Activated effector memory CD4-positive, alpha-beta T cell treated with anti-CD3 and anti-CD28 coated beads, Interleukin-2, amount 50 U/mL, for 16 hours (primary cell): ENCODE measurements at places on chromosomes 13 and 19.

DNA sequence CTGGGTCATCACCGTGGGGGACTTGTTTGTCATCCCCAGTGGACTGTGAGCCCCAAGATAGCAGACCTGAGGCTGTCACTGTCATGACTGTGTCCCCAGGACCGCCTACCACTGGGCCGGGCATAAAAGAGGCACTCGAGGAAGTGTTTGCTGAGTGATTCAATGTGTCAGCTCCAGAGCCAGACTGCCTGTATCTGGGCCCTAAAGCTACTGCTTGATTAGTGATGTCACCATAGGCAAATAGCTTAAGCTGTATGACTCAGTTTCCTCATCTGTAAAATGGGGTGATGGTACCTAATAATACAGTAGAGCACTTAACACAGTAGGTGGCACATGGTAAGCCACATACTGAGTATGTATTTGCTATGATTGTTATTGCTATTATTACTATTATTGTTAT, 11.2 kb upstream of the CEACAM19 start:
- DNase-seq, result no peak

GRCh38 chr19:8238251-8238650, 29.1 kb downstream of the CERS4 start:
- no peak for DNase-seq

DNA sequence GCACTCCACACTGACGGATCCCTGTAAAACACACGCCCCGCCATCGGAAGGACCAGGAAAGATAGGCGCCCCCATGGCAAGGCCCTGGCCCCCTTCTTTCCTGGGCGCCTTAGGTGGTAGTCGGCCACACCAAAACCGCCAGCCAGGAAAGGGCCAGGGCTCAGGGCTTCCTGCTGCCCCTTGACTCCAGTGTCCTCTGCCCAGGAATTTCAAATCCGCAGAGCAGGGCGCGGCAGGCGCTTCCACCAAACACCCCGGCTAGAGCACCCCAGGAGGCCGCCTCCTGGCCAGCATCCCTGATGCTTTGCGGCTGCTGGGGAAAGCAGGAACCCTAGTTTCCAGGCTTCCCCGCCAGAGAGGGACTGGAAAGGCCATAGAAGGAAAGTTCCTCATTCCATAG, 57.5 kb downstream of the ZNF726 start:
- DNase-seq, result no peak

DNA sequence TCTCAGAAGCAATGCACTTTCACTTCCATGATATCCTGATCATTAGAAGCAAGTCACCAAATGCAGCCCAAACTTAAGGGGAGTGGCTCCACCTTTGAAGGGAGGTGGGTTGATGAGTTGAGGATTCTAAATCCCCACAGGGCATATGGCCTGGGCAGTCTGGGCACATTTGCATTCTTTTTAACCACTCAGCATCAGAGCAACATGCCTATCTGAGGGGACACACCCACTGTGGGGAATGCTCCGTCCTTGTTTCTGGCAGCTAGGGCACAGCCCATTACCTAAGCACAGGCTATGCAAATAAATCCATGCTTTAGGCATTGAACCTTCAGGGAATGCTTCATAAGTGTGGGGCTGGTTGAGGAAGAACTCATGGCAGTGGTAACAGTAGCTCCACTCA, 12.3 kb upstream of the SACS start:
- DNase-seq, result no peak

- no peak for DNase-seq
Observed at GRCh38 chr13:20363603-20364002, 131.5 kb upstream of the GJB6 start.

DNA sequence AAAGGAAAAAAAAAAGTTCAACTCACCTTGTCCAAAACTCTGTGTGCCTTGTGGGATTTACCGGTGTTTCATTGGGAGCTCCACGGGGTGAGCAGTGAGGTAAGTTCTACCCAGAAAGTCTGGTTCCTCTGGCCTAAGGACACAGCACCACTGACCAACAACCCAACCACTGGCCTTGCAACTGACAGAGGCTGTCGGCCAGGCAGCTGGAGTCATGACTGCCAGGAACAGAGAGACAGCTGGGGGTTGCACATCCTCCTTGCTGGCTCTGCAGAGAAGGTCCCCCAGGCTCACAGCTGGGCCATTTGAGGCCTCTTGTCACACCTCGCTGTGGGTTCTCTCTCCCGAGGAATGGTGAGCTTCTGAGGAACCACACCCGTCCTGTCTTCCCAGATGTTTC, 59.5 kb downstream of the ANKRD10 start:
- DNase-seq, result no peak

GRCh38 chr13:74301258-74301935, 167.2 kb upstream of the KLF12 start:
- DNase-seq, result no peak

- DNase-seq, result no peak
Observed at GRCh38 chr19:1136201-1136600, 32.4 kb downstream of the GPX4 start.

- DNase-seq, result peak; percentile 77
Observed at GRCh38 chr13:49220036-49220855, at the start of gene MLNR. MLNR (plus strand) TSS chr13:49220338; CDS start chr13:49220338, 0 bp downstream.

GRCh38 chr13:63088226-63088625, 1672.6 kb upstream of the PCDH20 start:
- no peak for DNase-seq

- DNase-seq, result no peak
Observed at GRCh38 chr13:73520566-73521289, 461.9 kb downstream of the KLF5 start.

- DNase-seq, result no peak
Observed at GRCh38 chr13:25739376-25739775, 312.4 kb downstream of the SHISA2 start.

GRCh38 chr19:33241530-33242101, 16.0 kb upstream of the SLC7A10 start:
- no peak for DNase-seq

DNA sequence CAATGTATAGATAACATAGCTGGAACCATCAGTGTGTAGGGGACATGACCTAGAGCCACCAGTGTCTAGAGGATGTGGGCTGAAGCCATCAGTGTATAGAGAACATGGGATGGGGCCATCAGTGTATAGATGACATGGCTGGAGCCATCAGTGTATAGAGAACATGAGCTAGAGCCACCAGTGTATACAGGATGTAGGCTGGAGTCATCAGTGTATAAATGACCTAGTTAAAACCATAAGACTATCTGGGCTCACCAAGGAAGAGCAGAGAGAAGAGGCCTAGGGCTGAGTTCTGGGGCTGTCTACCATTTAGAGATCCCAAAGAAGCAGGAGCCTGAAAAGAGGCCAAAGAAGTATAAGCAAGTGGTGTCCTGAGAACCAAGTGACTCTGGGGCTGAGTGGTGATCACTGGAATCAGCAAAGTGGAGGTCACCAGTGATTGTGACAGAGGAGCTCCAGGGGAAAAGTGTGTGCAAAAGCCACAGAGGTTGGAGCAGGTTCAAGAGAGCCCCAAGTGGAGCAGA, 41.0 kb downstream of the RFX2 start:
- DNase-seq, result peak; percentile 65

DNA sequence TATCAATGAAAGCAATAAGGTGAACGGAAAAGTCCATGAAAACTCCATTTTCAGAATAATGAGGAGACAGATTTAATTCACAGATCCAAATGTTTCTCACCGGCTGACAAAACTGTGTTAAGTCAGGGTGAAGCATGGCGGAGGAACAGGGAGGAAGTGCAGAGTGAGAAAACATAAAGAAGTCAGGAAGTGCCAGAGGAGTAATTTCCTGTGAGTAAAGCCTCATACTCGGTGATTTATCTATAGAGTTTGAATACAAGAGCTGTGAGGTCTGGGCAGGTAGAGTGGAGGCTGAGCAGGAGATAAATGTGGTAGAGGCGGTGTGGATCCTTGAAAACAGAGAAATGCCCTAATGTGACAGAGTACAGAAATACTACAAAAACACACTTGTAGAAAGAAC, 11.4 kb downstream of the CARD8 start:
- peak; percentile 76 for DNase-seq

DNA sequence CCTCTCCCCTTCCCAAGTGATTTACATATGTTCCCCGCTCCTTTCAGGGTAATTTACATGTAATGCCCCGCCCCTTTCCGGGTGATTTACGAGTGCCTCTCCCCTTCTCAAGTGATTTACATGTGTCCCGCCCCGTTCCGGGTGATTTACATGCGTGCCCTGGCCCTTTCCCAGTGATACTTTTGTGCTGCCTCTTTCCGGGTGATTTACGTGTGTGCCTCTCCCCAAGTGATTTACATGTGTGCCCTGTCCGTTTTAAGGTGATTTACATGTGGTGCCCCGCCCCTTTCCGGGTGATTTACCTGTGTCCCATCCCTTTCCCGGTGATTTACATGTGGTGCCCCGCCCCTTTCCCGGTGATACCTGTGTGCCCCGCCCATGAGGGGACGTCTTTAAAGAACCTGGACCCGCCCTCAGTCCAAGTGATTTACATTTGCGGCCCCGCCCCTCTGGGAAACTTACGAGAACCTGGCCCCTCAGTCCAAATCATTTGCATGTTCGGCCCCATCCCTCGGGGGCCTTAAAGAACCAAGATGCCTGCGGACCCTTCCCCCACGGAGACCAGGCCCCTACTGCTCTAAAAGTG, 559 bp upstream of the LENG9 start:
- DNase-seq, result peak; percentile 94

- DNase-seq, result no peak
Observed at GRCh38 chr13:96652506-96652905, 341.8 kb downstream of the OXGR1 start.

GRCh38 chr19:28258829-28259228, 954.1 kb downstream of the UQCRFS1 start:
- DNase-seq, result no peak

DNA sequence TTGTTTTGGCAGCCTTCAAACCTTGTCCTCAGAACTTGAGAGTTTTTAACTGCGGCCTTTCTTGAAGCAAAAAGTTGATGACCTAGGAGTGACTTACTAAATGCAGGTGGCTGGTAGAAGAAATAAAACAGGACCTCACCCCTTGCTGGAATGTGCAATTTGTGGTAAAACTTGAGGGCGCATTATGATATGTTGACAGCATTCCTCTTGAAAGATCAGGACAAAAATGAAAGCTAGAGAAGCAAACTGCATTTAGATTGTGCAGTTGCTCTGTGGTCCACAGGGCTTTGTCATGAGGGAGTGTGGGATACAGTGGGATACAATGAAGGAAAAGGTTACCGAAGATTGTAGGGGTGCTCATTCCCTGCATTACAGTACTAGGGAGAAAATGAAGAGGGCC, 504.2 kb downstream of the GPC6 start:
- no peak for DNase-seq

DNA sequence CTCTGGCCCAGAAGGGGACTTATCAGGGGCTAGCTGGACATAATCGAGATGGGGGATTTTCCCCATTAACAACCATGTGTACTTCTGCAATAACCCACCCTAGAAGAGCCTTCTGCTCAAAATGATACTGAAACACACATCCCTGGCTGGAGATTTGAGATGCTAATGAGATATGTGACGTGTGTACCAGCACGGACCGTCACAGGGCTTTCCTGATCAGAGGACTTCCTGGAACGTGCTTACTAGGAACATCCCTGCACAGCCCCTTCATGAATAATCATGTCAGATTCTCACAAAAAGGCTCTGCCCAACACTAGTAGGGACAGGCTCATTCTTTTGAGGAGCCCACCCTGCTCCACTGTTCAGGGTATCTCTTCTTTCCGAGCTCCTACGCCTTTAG, 6.5 kb upstream of the ERVV-1 start:
- peak; percentile 22 for DNase-seq

DNA sequence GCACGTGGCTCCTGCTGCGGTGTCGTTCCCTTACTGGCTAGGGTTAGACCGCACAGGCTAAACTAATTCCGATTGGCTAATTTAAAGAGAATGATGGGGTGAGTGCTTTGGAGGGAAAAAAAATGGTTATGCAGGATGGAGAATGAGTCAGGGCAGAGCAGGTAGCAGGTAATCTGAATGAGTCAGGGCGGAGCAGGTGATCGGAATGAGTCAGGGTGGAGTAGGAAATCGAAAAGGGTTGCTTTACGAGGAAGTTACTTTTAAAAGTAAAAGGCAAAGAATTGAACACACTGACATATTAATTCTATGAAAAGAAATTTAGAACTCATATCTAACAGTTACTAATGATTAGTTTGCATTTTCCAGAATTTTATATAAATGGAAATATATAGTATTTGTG, 335.5 kb downstream of the FOXO1 start:
- no peak for DNase-seq

DNA sequence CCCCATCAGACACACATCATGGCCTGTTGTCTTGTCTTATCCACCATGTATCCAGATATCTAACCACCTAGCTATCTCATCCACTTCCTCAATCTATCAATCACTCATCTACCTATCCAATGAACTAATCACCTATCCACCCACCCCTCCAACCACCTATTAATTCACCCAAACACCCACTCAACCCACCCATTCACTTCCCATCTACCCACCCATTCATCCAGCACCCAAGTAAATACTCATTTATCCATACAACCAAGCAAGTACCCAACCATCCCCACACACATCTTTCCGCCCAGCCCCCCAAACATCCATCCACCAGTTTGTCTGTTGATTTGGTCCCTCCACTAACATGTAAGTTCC, 753 bp upstream of the WIZ start:
- no peak for DNase-seq

- DNase-seq, result peak; percentile 56
Observed at GRCh38 chr13:113852536-113853517, 11.0 kb downstream of the GAS6 start.

DNA sequence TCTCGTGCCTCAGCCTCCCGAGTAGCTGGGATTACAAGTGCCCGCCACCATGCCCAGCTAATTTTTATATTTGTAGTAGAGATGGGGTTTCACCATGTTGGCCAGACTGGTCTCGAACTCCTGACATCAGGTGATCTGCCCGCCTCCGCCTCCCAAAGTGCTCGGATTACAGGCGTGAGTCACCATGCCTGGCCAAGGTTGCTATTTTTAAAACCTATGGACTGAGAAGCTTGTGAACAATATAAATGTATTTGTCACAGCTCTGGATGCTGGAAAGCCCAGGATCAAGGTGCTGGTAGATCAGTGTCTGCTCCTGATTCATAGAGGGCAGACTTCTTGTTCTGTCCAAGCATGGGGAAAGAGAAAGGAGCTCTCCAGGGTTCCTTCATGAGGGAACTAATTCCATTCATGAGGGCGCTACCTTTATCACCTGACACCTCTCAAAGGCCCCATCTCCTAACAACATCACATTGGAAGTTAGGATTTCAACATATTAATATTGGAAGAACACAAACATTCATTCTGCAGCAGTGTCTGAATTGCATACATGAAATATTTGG, 16.1 kb downstream of the CARD8 start:
- DNase-seq, result no peak
